ENCODE measurements at places on chromosomes 7 and 10.

DNA sequence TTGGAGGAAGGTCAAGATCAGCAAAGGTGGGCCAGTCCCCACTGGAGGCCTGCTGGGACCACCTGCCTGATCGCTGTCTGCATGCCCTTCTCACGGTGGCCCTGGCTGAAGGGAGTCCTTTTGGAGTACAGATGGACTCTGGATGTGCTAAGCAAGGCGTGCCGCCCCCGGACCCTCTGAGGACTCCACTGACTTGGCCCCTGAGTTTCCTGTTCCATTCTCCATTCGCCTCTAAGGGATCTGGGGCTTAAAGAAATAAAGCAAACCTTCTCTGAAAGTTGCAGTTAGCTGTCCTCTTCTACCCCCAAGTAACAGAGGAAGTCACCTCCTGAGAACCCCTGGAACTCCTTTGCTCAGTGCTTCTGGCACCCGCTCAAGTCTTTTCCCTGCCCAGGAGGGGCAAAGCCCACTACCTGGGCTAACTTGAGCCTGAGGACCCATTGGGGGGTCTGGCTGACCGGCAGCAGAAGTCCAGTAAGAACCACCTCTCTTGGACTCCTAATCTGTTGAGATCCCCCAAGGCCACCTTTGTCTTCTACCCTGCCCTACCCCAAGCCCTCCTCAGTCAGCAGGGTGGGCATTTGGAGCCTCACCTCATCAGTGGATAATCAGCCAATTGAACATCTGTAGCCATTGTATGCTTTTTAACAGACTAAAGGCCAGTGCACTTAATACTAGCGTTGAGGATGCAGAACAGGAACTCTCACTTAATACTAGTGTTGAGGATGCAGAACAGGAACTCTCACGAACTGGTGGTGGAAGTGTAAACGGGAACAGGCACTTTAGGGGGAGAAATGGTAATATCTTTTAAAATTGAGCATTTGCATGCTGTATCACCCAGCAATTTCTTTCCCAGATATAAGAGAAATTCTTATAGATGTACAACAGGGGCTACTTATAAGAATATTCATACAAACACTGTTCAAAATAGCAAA is 2.2 kb downstream of the TBATA start:
- DNase-seq, result no peak

- no peak for DNase-seq
These were observed 44.2 kb downstream of the PDLIM1 start for GRCh38 chr10:95246582-95247051.

DNA sequence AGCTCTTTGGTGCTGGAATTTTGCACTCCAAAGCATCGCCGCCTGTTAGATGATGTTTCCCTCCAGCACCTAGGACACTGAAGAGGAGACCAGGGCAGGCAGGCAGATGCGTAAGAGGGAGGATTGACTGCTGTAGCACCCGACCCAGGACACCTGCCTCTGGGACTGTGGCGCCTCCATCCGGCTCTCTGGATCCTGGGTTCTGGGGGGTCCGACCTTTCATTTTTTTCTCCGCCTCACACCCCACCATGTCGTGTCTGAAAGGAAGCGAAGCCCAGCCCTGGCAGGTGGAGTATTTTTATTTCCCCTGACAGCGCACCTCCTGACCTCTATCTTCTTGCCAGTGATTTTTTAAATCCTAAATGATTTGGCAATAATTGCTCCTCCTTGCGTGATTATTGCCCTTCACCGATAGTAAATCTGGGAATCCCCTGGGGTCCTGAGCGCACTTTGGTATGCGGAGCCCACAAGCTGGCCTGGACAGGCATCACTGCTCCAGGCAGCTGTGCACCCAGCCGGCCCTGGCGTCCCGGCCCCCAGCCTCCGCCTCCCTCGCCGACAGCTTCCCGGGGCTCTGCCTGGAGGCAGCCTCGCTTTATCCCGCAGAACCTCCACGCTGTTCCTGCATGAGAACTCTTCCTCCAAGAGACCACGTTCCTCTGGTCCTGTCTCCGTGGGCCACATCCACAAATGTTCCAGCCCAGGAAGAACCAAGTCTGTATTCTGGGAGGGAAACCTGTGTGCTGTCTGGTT is 48.4 kb downstream of the LHPP start:
- no peak for DNase-seq

GRCh38 chr10:59993931-59994330 is 87.6 kb upstream of the CCDC6 start:
- DNase-seq, result no peak

GRCh38 chr10:132162021-132162531 is 24.7 kb upstream of the DPYSL4 start:
- DNase-seq, result no peak

DNA sequence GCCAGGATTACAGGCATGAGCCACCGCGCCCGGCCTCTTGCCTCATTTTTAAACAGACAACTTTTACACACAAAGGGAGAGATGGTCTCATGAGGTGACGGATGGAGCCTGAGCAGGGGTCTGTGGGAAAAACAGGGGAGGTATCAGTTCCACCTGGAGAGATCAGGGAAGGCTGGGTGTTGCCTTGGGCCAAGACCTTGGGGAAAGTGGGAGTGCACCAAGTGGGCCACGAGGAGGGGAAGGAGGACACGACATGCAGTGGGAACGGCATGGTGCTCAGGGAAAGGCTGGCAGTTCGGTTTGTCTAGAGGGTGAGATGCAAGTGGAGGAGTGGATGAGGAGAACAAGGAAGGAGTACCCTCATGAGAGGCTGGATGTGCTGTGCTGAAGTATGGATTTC is 8.9 kb upstream of the ZNF777 start:
- no peak for DNase-seq

GRCh38 chr7:76278540-76278939 is 23.9 kb upstream of the HSPB1 start:
- DNase-seq, result no peak

DNA sequence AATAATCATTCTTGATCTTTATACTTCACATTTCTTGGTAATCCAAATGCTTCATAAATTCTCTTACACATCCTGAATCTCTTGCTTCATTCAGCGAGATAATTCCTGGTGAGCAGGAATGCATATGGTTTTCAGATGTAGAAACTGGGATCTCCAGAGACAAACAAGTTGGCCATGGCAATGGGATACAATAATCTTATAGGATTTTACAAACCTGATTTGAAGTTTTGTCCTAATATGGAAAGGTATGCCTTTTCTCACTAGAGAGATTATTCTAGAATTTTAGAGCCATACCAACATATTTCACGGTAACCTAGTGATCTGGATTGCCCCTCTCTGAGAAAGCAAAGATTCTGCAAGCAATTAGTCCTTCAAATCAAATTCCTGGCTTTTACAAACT is 13.1 kb upstream of the TRDMT1 start:
- DNase-seq, result no peak

DNA sequence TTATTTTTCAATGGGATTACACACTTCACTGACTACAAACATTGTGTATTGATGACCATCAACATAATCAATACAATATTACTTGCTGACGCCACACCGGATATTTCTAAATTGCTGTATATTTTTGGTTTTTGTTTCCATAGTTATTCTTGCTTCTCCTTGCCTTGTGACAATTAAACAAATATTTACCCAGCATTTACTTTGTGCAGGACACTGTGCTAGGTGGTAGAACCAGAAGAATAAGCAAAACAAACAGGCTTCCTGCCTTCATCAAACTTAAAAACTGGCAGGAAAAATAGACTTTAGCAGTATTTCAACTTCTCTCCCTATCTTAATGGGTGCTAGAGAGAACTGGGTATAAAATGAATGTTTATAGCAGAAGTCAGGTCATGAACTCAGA is 50.6 kb downstream of the ZNF277 start:
- DNase-seq, result no peak

- DNase-seq, result no peak
These were observed 3.9 kb upstream of the FAS start for GRCh38 chr10:88986549-88987242.

- DNase-seq, result no peak
These were observed 29.0 kb upstream of the KNDC1 start for GRCh38 chr10:133131053-133131452.

DNA sequence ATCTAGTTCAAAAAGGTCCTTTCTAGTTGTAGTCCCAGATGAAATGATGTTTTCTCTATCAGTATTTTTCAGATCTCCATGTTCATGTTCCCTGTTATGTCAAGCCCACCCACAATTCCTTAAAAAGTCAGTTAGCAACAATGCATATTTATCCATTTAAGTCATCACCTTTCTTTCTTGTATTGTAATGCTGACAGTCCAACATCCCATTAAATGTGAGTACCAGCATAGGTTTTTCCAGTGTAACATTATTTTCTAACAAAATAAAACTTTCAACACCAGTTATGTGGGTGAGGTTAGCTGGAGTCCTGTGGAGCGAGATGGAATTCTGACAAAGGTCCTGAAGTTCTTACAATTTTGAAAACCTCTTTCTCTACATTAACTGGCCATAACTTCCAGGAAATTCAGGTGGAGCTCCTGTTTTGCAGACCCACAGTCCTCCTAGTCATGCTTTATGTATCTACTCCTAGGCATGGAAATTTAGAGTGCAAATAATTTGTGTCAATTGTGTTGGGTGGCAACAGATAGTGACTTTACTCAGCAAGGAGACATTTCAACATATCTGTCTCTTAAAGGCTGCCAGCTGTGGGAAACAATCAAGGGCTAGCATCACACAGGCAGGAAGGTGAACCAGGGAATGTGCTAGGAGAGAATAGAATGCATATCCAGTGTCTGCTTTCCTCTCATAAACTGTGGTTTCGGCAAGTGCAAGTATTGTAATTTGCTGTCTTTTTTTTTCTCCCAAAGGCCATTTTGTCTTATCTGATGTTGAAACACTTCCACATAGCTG is 162.6 kb downstream of the MTERF1 start:
- no peak for DNase-seq

DNA sequence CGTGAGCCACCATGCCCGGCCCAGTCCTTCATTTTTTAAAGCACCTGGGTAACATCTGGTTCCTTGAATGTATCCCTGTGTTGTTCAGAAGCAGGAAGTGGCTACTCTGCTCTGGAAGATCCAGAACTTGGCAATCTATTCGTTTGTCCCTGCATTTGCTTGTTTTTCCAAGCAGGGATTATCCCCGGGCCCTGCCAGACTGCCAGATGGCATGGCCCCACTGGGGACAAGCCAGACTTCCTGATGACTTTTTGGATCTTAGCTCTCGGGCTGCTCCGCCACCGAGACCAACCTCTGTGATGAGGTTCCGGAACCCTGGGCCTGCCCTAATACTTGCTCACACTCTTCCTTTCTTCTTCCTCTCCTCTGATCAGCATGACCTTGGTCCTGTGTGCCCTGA is 496.7 kb downstream of the TYW1 start:
- DNase-seq, result no peak

- DNase-seq, result no peak
These were observed 36.8 kb downstream of the VPS41 start for GRCh38 chr7:38872202-38872601.

Data from AG04449 (cell line).